EL (cell line): ENCODE measurements at places on chromosomes 13 and 19.

GRCh38 chr19:4327252-4327876 lies 11.3 kb downstream of the STAP2 start:
- DNase-seq, result peak; percentile 59

- no peak for DNase-seq
Measured at GRCh38 chr19:45070214-45070613, 6.1 kb downstream of the ZNF296 start.

DNA sequence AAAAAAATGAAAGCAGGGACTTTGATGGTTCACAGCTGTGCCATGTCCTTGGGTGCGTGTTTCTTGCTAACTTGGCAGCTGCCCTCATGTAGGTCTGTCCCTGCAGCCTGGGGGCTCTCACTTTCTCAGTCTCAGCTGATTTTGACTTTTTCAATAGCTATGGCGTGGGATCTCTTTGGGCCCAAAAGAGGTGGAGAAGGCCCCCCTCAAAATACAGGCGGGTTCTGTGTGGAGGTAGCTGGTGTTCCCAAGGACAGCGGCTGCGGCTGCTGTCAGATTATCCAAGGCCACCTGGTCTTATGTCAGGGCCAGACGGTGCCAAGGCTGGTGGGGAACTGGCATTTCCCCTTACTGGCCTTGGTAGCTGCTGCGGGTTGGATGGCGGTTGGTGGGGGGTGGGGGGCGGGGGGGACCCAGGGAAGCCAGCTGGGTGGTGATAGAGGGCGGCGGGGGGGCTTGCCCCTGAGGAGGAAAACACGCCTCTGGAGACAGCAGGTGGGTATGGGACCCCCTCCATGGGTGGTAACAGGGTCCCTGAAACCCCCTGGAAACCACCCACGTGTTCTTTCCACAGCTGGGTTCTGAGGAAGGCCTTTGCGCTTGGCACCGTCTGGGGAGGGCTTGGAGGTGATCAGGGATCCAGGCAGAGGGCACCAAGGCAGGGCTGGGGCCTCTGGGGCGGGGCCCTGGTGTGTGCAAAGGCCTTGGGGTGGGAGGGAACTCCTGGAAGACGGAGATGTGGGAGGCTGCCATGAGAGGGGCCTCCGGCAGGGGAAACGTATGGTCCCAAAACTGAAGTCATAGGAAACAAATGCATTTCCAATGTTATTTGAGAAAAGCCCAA lies 4.1 kb downstream of the TIMM13 start:
- DNase-seq, result no peak

GRCh38 chr13:20416223-20416745 lies 109.4 kb downstream of the CRYL1 start:
- DNase-seq, result no peak

- DNase-seq, result no peak
Measured at GRCh38 chr13:39232401-39232980, 194.2 kb downstream of the NHLRC3 start.

GRCh38 chr13:30216111-30216510 lies 91.2 kb downstream of the KATNAL1 start:
- no peak for DNase-seq

DNA sequence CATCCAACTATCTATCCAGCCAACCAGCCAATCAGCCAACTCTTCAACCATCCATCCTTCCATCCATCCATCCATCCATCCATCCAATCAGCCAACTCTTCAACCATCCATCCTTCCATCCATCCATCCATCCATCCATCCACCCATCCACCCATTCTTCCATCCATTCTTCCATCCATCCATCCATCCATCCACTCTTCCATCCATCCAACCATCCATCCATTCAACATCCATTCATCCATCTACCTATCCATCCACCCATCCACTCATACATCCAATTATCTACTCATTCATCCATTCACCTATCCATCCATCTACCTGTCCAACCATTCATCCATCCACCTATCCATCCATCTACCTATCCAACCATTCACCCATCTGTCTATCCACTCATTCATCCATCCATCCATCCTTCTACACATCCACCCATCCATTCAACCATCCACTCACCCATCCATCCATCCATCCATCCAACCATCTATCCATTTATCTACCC lies 9.4 kb downstream of the ARHGEF18 start:
- no peak for DNase-seq

DNA sequence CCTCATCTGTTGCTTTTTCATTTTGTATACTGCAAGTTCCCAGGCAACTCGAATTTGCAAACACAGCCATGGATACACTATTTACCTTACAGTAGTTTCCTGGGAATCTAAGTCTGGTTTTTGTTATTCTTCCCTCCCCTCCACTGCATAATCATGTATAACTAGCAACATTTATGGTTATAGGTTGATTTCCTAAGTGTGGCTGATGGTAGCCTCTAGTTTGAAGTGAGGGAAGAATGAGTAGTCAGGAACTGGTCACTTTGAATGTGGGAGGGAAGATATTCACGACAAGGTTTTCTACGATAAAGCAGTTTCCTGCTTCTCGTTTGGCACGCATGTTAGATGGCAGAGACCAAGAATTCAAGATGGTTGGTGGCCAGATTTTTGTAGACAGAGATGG lies at the start of gene KCNRG:
TSS of gene KCNRG (plus strand) at position 187 of the 400 bp plus-strand sequence. CDS start at position 237, 50 bp downstream.
- DNase-seq, result no peak

GRCh38 chr13:114087430-114087829 lies 45.0 kb downstream of the RASA3 start:
- DNase-seq, result no peak

DNA sequence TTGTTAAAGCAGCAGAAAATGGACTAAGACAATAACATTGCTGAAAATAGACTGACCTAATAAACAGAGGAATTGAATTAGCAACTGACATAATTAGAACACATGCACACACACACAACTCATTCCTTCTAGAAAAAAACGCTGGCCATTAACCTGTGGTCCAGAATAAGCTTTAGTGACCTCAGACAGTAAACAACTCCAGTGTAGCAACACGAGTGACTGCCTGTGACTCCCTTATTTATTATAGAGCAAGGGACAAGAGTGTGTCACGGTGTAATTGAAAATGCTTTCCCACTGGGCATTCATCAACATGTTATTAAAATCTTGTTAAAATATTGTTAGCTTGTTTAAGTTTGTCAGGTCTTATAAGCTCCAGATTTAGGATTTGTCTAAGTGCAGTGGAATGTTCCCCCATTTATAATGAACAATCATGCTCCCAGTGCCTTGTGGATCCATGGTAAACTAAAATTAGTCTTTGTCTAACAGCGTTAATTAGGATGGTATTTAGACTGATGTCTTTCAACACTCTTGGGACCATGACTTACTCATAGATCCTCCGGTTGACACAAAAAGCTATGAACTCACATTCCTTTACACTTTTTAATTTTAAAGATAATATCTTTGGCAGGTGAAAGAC lies 111.7 kb upstream of the IRS2 start:
- no peak for DNase-seq

DNA sequence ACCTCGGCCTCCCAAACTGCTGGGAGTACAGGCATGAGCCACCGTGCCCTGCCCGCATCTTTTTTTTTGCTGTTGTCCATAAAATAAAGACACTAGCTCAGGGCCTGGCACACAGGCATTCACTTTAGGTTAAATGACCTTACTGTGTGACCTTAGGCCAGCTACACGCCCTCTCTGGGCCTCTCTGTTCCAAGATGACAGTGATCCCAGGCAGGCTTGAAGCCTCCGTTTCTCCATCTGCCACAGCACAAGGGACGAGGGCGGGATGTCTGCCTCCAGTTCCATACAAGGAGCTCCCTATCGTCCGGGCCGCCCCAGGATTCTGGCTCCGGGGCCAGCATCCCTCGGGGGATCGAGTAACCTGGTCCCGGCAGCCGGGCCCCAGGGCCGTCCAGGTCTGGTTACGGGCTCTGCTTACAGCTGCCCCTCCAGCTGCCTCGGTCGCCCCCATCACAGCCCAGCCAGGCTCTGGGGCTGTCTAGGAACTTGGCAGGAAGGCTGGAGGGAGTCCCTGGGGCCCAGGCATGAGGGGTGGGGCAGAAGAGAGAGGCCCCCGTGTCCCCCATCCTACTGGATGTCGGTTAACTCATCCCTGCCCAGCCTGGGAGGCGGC lies 11.9 kb upstream of the SEMA6B start:
- DNase-seq, result no peak

- no peak for DNase-seq
Measured at GRCh38 chr13:25295228-25295627, 6.2 kb upstream of the NUP58 start.

DNA sequence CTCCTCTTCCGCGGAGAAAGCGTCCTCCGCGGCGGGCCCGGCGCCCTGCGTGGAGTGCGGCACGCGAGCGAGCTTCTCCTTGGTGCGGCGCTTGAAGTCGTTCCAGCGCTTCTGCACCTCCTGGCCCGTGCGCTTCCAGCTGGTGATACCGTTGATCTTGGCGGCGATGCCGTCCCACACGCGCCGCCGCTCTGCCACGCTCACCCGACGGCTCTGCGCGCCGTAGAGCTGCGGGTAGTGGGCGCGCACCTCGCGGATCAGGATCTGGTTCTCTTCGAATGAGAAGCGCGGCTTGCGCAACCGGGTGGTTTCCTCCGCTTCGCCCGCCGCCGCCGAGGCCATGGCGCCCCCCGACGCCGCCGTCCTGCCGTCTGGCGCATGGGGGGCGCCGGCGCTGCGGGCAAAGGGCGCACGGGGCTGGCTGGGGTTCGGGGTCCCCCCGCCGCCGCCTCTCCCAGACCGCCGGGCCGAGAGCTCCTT lies 941 bp downstream of the MYPOP start:
- peak; percentile 23 for DNase-seq

DNA sequence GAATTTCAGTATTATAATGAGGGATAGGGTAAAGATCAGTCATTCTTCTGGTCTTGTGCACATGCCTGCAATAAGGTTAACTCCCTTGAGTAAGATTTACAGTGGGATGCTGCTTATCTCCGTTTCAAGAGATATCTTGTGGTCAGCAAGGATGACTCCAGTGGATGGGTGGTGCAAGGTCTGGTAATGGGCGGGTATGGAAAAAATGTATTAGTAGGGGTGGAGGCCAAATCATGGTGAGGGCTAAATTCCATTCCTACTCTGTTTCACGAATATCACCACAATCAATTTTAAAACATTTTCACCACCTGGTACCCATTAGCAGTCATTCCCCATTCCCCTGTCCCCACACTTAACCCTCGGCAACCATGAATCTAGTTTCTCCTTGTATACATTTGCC lies 40.6 kb downstream of the CCDC122 start:
- DNase-seq, result peak; percentile 76

GRCh38 chr13:73720216-73720840 lies 413.9 kb downstream of the KLF12 start:
- no peak for DNase-seq

GRCh38 chr13:97369261-97369893 lies 64.6 kb upstream of the RAP2A start:
- peak; percentile 33 for DNase-seq

- DNase-seq, result no peak
Measured at GRCh38 chr13:112469071-112469745, 93.1 kb downstream of the SPACA7 start.

DNA sequence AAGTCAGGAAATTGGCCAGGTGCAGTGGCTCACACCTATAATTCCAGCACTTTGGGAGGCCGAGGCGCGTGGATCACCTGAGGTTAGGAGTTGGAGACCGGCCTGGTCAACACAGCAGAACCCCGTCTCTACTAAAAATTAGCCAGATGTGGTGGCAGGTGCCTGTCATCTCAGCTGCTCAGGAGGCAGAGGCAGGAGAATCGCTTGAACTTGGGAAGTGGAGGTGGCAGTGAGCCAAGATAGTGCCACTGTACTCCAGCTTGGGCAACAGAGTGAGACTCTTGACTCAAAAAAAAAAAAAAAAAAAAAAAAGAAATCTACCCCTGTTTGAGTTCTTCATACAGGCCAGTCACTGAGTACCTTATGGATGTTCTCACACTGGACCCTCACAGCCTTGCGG lies 42.0 kb downstream of the SLC15A1 start:
- no peak for DNase-seq

DNA sequence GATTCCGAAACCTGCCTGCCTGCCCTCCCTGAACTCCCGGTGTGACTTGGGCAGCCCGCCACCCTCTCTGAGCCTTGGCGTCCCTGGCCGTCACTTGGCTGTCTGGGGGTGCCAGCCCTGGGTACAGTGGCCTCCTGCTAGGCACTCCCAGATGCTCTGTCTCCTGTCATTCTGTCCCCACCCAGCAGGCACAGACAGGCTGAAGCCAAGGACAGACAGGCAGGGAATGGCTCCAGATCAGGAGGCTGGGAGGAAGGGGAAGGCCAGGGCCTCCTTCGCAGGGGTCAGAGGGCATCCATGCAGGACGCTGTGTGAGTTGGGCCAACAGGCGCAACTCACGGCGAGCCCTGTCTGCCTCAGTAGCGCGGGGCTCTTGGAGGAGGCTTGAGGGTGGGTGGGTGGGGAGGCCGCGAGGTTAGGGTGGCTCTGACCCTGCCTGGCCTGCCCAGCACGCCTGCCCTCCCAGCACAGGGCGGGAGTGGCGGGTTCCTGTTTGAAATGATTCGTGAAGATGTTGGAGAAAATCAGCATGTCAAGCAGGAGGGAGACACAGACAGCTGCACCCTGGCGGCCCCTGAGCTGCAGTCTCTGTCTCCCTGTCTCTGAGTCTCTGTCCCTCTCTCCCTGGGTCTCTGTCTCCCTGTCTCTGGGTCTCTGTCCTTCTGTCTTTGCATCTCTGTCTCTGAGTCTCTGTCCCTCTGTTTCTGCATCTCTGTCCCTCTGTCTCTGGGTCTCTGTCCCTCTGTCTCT lies 19.7 kb downstream of the KLHL26 start:
- DNase-seq, result no peak

DNA sequence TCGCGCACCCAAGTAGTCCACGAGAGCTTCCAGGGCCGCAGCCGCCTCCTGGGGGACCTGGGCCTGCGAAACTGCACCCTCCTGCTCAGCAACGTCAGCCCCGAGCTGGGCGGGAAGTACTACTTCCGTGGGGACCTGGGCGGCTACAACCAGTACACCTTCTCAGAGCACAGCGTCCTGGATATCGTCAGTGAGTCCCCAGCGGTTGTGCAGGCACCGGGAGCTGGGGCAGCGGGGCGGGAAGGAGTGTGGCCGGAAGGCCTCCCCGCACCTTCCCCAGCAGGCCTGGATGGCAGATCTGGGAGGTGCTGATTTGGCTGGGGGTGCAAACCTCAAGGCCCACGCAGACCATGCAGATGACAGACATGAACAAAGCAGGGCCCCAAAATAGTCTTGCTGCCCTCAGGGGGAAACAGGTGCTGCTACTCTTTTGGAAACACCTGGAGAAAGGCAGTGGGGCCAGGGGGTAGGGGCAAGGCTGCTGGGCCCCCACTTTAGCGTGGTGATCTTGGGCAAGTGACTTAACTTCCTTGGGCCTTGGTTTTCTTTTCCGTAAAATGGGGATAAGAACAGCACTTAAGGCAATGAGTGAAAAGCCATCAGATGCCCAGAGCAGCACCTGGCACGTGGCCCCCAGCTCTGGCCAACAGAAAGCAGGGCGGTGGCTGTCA lies 4.0 kb downstream of the MAG start:
- no peak for DNase-seq

DNA sequence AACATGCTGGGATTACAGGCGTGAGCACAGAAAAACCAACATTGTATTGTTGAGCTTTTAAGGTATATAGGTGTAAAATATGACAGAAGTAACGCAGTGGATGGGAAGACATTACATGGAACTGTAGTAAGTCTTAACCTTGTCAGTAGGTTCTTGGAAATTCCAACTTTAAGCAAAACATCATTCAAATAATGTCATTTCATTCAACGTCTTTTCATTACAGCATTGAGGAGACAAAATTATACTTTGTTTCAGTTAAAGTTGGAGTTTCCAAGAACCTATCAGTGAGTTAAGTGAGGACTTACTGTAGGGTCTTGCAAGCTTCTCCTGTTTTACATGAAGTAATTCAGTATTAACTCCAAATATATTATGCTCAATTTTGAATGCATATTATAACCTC lies 27.0 kb upstream of the GPR183 start:
- no peak for DNase-seq

GRCh38 chr19:17322854-17323253 lies 11.8 kb downstream of the ANO8 start:
- DNase-seq, result no peak
